ENCODE measurements at places on chromosomes 3 and 15. TPM values are rescaled to one million over a fixed set of nuclear protein-coding genes. Genes with fewer than 3 reads are reported as not detected.

The ZNF80 gene
- total RNA-seq: not detected

The GP5 gene
- 0.15 TPM for total RNA-seq

The PP2D1 gene
- total RNA-seq: not detected

DNA sequence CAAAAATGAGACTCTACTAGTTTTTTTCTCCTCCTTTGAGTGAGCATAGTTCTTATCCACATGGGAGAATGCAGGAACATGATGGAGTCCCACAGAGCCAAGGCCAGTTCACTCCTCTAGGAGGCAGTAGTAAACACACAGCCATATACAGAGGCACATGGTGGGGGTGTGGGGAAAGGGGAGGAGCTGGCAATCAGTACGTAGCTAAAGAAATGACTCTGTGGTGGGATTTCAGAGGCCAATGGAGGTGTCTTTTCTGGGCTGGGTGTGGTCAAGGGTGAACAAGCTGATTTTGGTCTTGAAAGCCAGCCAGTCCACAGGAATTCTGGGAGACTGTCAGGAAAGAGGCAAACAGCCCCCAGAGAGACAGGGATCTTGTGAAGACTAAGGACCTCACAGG lies 6.6 kb upstream of the RAB11A start:
- DNase-seq: peak; percentile 55

GRCh38 chr3:156605686-156606605 lies 51.0 kb upstream of the SSR3 start:
- peak; percentile 30 for DNase-seq

The C3orf20 gene
- total RNA-seq: not detected

The KLHL40 gene
- 0.44 TPM for total RNA-seq

DNA sequence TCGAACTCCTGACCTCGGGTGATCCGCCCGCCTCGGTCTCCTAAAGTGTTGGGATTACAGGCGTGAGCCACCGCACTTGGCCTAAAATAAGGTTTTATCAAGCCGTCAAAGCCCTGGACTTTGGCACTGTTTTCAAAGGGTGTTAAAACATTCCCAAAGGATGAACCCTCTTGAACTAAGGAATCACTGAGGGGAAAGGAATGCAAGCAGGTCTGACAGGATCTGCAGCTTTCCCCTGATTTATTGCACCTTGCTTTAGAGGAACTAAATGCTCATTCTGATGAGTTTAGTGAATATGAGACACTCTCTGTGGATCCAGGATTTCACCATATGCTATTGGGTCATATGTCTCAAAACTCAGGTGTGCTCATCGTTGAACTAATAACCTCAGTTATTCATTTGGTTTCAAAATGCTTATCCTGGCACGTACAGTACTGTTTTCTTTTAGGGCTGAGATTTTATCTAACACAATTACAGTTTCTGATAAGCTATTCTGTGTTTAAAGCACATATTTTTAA lies 63.0 kb upstream of the TSC22D2 start:
- DNase-seq: no peak

The CKMT1B gene
- total RNA-seq: 18.8 TPM

DNA sequence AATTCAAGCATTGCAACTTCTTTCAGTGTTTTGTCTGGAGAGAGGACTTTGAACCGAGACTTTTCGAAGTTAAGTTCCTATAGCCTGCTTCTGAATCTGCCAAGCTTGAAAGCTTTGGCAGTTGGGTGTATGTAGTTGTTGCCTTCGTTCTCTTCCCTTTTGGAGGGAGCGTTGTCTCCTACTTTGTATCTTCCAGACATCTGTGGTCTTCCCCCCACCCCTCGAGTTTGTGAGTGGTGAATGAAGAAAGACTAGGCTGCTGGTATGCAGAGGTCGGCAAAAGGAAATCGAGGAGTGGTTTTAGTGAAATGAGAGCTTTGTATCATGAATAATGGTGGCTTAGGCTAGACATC lies 1.3 kb downstream of the CTNNB1 start:
- DNase-seq: no peak

DNA sequence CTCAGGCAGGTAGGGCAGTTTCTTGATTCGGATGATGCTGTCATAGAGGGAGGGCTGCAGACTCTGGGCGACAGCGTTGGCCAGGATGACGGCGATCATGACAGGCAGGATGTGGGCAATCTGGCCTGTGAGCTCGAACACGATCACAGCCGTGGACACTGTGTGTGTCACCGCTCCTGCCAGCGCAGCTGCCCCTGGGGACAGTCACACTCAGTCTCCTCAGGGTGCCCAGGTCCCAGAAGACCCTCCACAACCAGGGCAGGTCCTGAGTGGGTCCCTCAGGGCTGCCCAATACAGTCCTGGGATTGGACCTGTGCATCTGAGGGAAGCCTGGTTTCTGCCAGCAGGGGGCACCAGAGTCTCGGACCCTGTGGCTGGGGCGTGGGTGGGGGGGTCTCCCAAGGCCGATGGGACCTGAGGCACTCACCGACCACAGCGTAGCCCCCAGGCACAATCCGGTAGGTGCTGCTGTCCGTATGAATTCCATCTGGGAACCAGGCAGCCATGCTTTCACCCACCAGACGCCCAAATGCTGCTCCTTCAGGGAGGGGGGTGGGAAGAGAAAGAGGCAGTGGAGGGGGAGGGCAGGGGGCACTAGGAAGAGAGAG lies 7.2 kb downstream of the CLCN2 start:
- DNase-seq: peak; percentile 69

- DNase-seq: no peak
These were observed 114.3 kb downstream of the STAC start for GRCh38 chr3:36494461-36495109.
